ENCODE measurements at places on chromosomes 7 and 10.

DNA sequence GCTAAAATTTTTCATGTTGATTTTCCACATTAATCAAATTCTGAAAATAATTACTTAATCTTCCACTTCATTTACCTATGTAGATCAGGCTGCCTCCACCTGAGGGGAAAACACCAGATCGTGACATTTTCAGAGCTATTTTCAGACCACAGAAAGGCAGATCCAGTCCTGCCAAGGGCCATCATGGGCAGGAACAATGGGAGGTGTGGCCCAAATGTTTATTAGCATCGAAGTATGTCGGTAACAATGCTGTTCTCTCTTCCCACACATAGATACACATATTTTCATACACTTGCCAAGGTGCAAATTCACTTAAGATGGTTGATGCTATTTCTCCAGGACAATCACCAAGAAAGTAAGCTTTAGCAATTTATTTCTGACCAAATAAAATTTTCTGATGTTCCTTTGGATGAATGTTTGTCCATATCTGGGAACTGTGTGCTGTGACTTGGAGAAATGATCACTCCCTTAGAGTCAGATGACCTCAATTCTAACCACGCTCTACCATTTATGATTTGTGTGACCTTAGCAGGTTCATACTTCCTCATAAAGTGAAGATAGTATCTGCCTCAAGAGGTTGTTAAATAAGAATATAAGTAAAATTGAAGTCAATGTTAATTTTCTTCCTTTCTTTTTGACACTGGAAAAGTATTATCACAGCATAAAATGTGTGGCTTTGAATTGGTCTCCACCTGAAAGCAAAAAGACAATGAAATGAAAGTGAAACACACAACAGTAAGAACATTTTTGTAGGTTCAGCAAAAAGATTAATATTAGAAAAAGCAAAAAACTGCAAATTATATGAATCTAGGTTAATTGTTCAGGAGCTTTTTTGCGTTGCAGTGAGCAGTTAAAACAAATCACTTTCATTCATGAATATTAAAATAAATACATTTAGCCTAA, 310.4 kb upstream of the PHF14 start:
- DNase-seq = no peak

DNA sequence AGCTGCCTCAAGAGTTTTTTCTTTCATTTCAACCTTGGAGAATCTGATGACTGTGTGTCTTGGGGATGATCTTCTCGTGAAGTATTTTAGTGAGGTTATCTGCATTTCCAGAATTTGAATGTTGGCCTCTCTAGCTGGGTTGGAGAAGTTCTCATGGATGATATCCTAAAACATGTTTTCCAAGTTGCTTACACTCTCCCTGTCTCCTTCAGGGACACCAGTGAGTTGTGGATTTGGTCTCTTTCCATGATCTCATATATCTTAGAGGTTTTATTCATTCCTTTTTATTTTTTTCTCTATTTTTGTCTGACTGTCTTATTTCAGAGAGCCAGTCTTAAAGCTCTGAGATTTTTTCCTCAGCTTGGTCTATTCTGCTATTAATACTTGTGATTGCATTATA, 282.3 kb upstream of the CSTF2T start:
- DNase-seq = no peak

GRCh38 chr7:45404622-45405021, 169.5 kb upstream of the ADCY1 start:
- no peak for DNase-seq

DNA sequence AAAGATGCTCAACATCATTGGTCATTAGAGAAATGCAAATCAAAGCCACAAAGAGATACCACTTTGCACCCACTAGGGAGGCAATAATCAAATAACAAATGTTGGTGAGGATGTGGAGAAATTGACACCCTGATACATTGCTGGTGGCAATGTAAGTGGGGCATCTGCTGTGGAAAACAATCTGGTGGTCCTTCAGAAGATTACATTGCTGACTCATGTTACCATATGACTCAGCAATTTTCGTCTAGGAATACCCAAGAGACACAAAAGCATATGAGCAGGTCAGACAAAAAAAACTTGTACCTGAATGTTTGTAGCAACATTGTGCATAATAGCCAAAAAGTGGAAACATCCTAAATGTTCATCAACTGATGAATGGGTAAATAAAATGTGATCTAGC, 4.9 kb upstream of the CLDN3 start:
- no peak for DNase-seq

DNA sequence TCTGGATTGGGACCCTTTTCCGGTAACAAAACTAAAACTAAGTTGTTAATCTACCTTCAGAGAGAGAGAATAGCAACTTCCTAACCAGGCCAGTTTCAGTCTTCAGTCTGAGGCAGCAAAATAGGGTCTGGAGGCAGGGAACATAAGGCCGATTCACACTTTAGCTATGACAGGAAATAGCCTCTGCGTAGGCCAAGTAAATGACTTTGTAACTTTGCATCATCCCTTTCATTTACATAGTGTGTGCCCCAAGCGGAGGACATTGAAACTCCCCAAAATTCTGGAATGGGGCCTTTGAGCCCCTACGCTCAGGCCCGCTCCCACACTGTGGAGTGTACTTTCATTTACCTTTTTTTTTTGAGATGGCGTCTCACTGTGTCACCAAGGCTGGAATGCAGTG, 1.7 kb upstream of the UPP1 start:
- peak; percentile 62 for DNase-seq

DNA sequence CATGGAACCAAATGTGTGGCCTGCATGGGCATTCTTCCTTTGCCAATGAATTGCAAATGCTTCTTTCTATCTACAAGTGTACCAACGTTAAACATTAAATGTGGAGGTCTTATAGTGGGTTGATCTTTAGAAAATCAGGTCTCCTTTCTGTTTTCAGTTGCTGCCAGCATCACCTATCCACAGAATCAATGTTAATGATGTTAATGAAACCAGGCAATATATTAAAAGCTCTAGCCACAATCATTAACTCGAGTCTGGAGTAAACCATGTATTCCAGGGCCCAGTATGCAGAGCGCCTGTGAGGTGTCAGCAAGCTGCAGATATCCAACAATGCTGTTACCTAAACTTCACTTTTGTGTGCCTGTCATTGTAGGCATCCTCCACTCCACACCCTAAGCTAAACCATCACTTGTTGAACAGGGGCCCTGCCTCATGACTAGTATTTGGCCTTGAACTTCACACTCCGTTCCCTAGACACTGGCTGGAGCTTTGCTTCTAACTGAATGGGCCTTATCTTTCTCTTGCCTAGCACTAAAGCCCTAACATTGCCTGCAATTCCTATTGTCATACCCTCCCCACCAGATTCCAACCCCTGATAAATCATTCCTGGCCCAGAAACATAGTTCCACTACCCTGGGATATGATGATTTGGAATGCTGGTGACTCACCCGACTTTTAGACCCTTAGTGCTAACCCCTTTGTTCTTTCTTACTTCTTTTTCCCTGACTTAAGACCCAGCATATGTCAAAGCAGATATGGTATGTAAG, 24.3 kb upstream of the ITGB8 start:
- DNase-seq = no peak

- DNase-seq = peak; percentile 80
Measured at GRCh38 chr7:139775829-139776266, 1.9 kb downstream of the HIPK2 start.

- DNase-seq = peak; percentile 60
Measured at GRCh38 chr10:13440185-13441061, 88.4 kb downstream of the BEND7 start.

- no peak for DNase-seq
Measured at GRCh38 chr10:68900427-68901104, 549 bp upstream of the DDX50 start.

DNA sequence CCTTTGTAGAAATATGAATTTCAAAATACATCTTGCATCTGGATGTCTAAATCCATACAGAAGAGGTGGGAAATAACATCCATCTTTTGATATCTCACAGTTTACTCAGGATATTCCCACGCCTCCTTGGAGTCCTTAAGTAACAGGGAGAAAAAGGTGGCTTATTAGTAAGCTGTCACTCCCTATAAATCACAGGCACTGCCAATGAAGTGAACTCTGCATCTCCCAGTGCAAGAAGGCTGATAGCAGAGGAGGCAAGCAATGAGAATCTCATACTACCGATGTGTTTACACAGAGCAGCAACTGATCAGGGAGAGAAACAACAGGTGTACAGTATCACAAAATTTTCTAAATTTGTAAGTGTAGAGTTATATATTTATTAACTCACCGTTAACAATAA, 551.8 kb downstream of the NXPH1 start:
- DNase-seq = no peak

GRCh38 chr10:43407148-43407575, 1.8 kb downstream of the HNRNPF start:
- DNase-seq = peak; percentile 65

DNA sequence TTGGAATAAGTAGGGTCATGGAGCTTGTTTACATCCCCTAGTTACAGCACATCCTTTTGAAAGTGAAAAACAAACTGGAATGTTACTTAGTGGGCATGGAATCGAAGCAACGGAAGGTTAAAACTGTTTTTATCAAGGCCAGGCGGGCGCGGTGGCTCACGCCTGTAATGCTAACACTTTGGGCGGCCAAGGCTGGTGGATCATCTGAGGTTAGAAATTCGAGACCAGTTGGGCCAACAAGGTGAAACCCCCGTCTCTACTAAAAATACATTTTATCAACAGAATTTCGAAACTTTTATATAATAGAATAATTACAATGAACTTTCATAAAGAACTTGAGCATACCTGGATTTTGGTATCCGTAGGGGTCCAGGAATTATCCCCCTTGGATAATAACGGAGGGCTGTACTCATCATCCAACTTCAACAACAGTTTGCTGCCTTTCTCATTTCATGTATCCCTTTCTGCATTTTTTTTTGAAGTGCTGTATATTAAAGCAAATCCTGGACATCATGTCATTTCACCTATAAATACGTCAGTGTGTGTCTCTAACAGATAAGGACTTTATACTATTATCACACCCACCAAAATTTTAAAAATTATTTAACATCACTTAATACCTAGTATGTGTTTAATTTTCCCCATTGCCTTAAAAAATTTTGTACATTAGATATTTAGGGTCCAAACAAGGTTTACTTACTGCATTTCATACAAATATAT, 1.3 kb upstream of the TMED4 start:
- no peak for DNase-seq

GRCh38 chr10:60293581-60294175, 96.0 kb downstream of the ANK3 start:
- no peak for DNase-seq

DNA sequence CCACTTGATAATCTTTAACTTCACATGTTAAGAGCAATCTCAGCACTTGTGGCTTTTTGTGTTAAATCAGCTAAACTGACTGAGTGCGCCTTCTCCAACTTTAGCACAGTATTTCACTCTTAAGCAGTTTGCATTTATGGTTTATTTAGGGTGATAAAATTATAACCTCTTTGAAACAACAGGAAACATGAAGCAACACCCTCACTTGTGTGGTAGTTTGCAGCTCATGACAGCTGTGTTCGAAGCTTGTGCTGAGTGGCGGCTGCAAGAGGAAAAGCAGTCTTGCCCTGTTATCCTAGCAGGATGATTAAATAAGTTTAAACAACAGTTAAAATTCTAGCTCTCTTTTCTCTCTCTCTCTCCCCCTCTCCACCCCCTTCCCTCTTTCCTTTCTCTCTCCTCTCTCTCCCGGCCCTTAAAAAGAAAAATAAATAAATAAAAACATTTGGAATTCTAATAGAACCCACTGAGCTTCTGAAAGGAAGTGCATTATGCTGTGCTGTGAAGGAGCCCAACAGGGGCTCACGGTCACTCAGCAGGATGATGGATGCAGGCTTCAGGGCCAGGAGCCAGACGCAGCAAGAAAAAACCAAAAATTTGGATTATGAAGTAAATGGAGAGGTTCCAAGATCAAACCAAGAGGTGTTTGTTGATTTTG, 25.2 kb downstream of the OGDH start:
- peak; percentile 73 for DNase-seq

- no peak for DNase-seq
Measured at GRCh38 chr7:92567460-92567859, 22.7 kb downstream of the FAM133B start.

- no peak for DNase-seq
Measured at GRCh38 chr10:2207246-2207922, 470.1 kb upstream of the ADARB2 start.

GRCh38 chr10:128875956-128876736, 590.9 kb upstream of the MGMT start:
- DNase-seq = no peak

DNA sequence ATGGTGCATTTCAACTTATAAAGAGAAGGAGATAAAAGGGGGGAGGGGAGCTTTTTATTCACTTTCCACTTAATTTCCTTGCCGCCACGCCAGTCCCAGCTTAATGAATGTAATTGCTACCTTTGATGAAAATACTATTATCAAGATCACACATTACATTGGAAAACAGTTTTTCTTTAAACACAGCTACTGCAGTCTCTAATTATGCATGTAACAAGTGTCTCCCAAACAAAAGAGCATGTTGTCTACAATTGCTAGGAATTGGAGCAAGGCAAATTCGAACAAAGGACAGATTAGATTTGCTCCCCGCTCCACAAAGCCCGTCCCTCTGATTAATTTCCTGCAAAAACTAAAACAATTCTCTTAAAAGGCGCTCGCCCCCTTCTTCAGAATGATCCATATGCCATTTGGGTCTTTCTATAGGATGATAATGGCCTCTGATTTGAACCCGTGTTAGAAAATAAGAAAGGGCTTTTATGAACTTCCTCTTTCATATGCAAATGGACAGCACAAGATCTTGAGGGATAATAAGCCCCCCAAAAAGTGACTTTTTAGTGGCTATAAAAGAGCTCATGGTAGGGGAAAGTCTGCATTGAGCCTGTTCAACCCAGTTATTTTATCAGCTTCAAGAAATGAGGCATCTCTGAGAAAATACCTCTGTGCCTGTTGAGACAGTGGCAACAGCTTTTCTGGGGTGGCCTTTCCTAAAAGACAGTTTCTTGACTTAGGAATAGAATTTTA, 60.6 kb downstream of the ACADSB start:
- no peak for DNase-seq
